ENCODE measurements at places on chromosomes 6 and 20. TPM values are rescaled to one million over a fixed set of nuclear protein-coding genes. Genes with fewer than 3 reads are reported as not detected.

GRCh38 chr6:30570740-30571074 lies 535 bp upstream of the ABCF1 start:
- no peak for DNase-seq

DNA sequence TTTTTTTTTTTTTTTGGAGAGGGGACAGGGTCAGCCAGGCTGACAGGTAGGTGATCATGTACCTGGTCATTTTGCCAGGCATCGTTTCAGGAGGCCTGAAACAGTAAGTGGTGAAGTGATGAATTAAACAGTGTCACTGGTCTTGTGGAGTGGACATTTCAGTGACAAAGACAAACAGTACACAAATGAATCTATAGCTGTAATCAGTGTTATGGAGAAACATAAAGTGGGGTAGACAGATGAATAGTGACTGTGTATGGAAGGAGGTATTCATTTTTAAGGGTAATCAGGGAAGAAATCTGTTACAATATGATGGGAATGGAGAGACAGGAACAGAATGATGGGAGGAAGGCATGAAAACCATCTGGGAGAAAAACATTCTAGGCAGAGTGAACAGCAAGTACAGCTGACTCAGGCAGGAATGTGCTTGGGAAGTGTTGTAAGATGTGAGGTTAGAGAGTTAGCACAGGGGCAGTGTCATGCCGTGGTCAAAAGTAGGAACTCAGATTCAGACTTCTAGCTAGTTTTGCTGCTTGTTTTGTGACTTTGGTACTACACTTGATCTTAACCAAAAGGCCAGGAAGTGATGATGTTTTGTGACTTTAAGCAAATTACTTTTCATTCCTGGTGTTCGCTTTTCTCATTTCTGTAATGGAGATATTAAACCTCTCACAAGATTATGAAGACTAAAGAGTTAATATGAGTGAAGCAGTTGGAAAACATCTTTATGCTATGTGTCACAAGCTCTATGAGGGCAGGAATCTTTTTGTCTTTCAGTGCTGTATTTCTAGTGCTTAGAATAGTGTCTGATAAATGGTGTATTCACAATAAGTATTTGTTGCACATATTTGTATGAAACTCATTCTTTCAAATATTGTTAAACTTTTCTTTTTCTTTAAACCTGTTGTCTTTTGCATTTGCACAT lies 43.4 kb downstream of the QKI start:
- no peak for DNase-seq

Gene MEI4
- not detected for total RNA-seq

DNA sequence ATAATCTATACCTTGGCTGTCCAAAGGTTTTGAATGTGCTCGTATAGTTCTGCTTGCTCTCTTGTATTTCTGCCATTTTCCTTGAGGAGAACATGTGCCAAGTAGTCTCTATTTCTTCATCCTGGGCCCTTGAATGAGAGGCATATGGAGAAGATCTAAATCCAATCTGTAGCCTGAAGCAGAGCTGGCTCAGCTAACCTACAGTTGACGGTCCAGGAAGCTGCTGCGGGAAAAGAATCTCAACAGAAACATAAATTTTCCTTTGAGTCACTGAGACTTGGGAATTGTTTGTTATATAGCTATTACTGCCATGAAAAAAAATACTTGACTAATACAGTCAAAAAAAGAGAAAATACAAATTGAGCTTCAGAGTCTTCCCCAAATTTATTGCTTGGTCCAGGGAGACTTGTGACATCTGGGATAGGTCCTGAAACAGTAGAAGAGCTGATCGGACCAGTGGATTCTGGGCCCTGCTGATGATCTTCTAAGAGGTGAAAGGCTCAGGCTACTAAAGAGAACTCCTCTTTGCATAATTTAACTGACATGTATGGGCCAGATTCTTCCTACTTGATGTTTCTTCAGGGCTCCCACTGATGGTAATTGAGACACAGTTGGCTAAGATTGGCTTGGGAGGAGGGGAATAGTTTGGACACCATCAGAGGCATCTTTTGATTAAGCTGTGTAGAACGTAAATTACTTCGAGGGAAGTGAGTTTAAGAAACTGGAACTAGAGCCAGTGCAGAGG lies 29.9 kb upstream of the PLCB4 start:
- DNase-seq, result no peak

Gene MYO6
- 21.6 TPM for total RNA-seq

Gene FAM209A
- 1.4 TPM for total RNA-seq

DNA sequence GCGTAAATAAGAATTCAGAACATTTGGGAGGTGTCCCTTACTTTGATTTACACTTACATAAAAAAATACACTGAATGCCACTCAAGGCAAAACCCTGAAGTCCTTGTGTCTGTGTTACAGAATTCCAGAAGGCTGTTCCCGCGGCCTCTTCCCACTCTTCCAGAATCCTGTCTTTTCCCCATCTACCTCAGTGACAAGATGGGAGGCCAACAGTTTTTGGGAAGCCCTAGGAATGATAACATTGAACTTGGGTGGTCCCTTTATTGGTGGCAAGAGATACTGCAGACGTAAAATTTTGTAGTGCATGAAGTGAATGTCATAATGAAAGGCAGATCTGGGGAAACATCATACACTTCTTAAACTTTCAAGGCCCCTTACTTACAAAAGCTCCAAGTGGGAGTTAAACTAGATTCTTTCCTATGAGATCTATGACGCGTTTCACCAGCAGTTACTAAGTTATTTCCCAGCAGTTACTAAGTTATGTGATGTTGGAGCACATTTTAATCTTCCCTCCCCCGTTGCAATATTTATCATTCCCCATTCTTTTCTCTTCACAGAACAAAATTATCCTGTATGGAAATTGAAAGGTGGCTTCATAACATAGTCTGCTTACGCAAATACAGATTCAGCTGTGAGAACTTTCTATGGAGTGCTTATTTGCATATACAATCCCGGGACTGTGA lies 79.5 kb downstream of the BCAS1 start:
- DNase-seq, result no peak

Data from spleen (tissue), 13 donors.